NCI-H1048 (cell line): ENCODE measurements at places on chromosomes 6 and 20.

DNA sequence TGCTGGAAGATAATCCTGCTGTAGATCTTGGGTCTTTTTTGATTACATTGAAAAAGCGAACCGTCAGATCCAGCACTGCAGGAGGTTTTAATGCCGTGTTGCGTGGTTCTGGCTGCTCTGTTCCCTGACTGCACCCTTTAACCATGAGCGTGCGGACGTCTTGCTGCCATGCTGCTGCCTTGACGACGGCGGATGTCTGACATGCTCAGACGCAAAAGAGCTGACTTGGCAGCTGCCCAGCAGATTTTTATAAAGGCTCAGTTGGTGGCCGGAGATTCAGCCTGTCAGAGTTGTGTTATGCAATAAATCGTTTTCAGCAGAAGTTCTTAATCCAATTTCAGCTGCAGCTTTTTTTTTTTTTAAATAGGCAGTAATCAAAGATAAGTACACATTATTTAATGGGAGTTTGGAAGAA is 119.4 kb downstream of the JARID2 start:
- DNase-seq: peak; percentile 41

GRCh38 chr6:16337295-16337975 is 99.0 kb downstream of the GMPR start:
- no peak for DNase-seq

- DNase-seq: no peak
These were observed 727.9 kb upstream of the MAN1A1 start for GRCh38 chr6:120077489-120077888.

GRCh38 chr6:13932785-13933184 is 8.0 kb downstream of the RNF182 start:
- no peak for DNase-seq

DNA sequence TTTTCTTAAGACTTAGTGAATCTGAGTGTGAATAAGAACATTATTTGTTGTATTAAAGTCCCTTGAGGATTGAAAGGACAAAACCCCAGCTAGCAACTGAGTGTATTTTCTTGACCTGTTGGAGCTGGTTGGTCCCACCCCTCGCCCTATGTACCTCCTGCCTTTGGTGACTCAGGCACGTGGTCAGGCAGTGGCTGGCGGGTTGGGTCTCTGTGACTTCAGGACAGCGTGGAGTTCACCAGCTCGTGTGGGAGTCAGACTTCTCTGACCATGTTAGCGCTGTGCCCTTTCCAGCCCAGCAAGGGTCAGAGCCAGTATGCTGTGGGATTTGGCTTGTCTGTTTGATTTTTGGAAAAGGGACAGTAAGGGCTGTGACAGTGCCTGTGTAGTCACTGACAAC is 93.7 kb downstream of the SSR1 start:
- DNase-seq: no peak

GRCh38 chr20:49680484-49680883 is 33.2 kb downstream of the B4GALT5 start:
- no peak for DNase-seq

DNA sequence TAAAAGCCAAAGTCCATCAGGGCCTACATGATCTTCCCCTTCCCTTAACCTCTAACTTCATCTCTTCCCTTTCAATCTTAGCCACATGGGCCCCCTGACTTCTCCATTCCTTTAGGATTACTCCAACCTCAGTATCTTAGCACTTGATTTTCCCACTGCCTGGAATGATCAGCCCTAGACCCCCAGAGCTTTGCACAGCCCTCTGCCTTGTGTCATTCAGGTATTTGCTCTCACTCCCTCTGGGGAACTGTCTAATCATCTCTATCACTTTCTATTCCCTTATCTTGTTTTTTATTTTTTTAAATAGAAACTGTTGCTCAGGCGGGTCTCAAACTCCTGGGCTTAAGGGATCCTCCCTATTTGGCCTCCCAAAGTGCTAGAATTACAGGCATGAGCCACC is 13.3 kb upstream of the ZNFX1 start:
- no peak for DNase-seq

DNA sequence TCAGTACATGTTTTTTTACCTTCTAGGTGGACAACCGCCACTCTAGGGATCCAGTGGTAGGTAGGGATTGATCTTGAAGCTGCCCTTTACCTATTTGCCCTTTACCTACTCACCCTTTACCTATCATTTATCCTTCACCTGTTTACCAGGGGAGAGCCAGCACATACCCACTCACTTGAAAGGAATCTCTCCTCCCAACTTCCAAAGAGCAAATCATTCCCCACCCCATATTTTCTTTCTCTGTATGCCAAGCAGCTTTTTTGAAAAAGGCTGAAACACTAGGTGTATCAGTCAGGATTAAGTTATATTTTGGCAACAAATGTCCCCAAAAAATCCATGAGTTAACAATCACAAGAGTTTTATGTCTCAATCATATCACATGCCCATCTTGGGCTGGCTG is 10.5 kb upstream of the EPM2A start:
- no peak for DNase-seq

DNA sequence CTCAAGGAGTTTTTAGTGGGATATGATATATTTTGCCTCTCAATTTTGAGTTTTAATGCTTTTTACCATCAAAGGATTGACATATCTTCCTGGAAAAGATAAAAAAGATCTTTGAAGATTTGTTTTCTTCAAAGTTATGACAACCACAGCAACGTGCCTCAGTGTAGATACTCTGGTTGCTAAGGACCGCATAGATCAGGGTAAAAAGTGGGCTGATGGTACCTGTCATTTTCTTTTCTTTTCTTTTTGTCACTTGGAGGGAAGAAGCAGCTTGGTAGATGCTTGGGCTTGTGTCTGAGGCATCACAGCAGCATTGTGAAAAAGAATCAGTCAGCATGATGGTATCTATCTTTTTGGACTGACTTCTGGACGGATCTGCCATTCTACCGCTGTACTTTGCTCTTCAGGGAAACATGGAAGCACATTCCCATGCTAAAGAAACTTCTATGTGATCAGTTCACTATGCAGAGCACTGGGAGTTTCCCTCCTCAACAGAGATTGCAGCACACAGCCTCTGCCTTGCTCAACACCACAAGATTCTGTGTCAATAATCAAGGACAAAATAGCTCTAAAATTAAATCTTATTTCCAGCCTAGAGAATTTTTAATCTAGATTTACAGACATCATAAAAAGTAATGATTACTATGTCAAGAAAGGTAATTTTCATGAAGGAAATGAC is 54.8 kb upstream of the SGK1 start:
- DNase-seq: no peak

DNA sequence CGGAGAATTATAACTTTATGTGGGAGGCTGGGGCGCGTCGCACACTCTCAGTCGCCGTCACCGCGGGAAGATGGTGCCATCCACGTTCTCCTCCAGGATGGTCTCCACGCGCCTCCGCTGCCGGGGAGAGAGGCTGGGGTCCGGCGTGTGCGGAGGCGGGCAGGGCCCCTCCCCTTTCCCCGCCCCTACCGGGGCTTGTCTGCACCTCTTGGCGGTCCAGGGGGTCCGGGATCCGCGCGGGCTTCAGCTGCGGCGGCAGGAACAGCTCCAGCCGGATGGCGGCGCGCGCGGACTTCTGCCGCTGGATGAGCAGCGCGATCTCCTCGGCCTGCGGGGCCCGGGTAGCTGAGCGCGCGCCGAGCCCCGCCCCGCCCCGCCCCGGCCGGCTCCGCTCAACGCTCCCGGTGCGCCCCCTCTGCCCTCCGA is 807 bp downstream of the LKAAEAR1 start:
- peak; percentile 48 for DNase-seq

DNA sequence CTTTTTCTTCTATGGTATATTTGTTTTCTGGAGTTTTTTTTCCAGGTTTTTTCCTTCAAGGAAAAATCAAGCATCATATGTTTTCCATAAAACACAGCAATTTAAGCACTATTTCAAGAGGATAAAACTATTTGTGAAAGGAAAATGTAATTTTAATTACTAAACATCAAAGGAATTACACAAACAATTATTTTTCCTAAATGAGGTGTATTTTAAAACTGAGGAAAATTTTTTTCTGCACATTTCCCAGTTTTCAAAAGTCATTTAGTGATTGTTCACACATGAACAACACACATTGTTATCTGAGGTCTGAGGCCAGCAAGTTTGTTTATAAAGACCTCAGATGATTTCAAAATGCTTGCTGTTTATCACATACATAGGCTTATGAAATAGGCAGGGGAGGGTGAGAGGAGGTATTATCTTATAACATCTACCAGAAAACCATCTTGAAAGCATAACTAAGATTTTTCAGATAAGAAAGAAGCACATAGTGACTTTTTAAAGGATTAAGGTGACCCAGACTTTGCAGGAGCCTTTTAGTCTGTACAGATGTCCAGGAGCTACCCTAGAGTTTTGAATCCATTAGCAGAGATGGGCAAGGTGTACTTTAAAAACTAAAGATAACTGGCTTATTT is 381.6 kb downstream of the GJA1 start:
- DNase-seq: no peak

- DNase-seq: no peak
These were observed 4.3 kb downstream of the MMP24OS start for GRCh38 chr20:35273449-35274171.

- DNase-seq: no peak
These were observed 78.8 kb upstream of the DEFB112 start for GRCh38 chr6:50128420-50129005.

DNA sequence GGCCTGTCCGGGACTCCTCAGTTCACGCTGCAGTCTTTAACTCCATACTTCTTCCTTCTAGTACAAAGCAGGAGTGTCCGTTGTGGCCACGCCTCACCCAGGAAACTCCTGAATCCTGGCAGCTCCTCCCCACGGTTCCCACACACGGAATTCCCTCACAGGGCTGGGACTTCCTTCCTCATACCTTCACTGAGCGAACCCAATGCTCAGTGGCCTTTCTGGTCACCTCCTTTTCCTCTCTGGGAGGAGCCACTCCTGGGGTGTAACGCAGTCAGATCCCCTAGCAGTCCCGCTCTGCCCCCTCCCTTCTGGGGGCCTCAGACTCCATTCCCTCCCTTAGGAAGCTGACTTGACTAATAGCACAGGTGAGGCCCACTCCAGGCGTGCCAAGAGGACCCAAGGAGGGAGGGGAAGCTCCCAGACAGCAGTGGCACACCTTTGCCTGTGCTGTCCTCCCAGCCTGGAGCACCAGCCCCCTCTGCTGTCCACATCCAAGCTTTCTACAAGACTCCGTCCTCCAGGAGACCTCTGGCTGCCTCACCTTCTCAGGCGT is at the start of gene SLC52A3:
TSS of gene SLC52A3 (minus strand) at position 75 of the 553 bp plus-strand sequence. CDS start 2,726 bp downstream, outside the sequence.
- DNase-seq: no peak

DNA sequence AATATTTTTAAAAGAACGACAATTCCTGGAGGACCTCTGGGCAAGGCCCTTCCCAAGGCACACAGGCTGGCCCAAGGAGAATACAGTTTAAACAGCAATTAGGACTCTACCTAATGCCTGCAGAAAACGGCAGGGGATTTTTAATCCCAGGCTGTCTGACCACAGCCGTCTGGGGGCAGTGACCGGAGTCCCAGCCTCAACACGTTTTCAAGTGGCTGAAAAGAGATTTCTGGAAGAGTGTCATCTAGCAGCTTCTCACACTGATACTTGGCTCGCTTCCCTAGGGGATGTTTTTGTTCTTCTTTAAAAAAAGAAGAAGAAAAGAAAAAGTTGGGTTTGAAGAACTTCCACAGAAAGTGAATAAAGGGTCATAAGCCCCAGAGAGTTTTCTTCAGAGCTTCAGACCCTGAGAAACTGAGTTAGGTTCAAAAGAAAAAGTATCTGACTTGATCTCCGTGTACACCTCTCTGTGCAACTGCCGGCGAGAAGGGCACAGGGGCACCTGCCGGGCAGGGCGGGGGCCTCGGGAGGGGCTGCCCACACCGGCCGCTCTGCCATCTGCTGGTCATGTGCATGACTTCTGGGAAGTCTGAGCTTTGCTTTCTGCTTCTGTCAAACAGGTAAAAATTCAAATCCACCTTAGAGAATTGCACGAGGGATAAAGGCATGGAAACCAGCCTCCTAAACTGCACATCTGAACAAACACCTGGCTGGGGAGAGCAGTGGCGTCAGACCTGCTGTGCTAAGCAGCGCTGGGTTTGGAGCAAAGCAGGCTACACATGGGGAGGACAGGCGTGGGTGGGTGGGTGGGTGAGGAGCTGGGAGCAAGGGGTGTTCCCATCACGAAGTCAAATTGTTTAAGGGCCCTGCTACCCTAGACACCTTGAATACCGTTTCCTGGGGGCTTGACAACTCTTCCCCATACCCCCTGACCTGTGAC is 33.0 kb downstream of the RRBP1 start:
- no peak for DNase-seq

- DNase-seq: no peak
These were observed 72.5 kb downstream of the CD40 start for GRCh38 chr20:46190478-46191167.

- DNase-seq: no peak
These were observed 4.5 kb downstream of the CCN6 start for GRCh38 chr6:112058243-112059032.

DNA sequence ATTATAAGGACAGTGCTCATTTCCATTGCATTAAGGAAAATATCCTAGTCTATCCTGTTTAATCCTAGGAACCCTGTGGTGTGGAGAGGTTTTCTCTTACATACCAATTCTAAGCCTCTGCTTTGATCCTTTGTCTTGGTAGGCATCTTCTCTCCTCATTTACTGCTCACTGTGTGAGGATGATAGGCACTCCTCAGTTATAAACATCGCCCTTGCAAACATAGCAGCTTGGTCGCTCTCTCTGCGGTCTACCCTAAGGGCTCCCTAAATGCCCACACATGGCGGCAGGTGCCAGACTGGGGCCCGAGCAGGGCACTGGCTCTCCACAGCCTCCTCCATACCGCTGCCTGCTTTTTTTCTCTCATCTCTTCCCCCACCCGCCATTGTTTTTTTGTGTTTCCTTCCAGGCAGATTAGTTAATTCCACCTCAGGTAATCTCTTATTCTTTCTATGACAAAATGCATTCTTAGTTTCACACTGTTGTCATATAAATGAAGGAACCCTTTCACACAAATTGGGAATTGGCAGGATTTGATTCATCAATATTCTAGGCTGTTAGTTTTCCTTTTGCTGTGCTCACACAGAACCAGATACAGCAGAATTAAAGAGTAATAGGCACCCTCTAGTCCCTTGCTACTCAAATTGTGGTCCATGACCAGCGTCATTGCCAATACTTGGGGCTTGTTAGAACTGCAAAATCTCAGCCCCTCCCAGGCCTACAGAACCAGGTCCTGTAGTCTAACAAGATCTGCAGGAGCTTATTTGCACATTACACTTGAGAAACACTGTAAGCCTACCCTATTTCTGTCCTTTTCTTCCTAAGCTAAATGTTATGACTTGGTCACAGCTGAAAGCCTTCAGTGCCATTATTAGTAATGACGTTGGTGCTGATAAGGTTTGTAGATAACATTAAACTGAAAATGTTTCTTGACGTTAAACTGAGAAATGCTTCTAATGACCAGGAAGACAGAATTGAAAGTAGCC is 36.3 kb downstream of the CARMIL1 start:
- no peak for DNase-seq

- DNase-seq: no peak
These were observed 165.0 kb upstream of the POU3F2 start for GRCh38 chr6:98669371-98669770.

- no peak for DNase-seq
These were observed 45.5 kb upstream of the SLC23A2 start for GRCh38 chr20:5046656-5047339.

GRCh38 chr6:106125925-106126435 is 39.8 kb downstream of the PRDM1 start:
- DNase-seq: no peak

GRCh38 chr6:25352285-25352684 is 73.1 kb downstream of the CARMIL1 start:
- no peak for DNase-seq

GRCh38 chr20:3716195-3716834 is 3.9 kb upstream of the SIGLEC1 start:
- no peak for DNase-seq
